ENCODE measurements at places on chromosomes 5 and 9. TPM values are rescaled to one million over a fixed set of nuclear protein-coding genes. Genes with fewer than 3 reads are reported as not detected.

GRCh38 chr5:68214482-68215207 is 911 bp upstream of the PIK3R1 start:
- DNase-seq: no peak

GRCh38 chr9:7273575-7273974 is 515.8 kb downstream of the KDM4C start:
- no peak for DNase-seq

DNA sequence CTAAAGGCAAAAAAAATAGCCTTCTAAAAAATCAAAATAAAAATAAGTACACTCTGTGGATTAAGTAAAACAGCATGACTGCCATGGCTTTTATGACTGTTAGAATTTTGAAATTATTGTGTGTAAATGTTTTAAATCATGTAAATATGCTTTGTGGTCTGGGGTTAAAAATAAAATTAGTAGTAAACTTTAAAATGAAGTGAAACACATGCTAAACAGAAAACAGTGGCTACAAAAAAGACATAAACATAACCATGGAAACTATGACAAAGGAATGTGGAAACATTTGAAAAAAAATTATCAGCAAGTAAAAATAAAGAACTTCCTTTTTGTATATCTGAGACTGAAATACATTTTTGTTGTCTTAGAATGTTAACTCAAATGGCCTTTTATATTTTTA is 134.5 kb upstream of the SPEF2 start:
- no peak for DNase-seq

GRCh38 chr5:112923148-112923917 is 1.3 kb upstream of the REEP5 start:
- DNase-seq: peak; percentile 73

GRCh38 chr5:159034083-159034824 is 65.5 kb downstream of the EBF1 start:
- no peak for DNase-seq

Gene BTNL9
- not detected for total RNA-seq

Gene SNAPC3
- total RNA-seq: 22.6 TPM

Gene NTRK2
- total RNA-seq: 0.05 TPM

Gene IRX2
- total RNA-seq: not detected
